Thoracic aorta (tissue), 2 donors: ENCODE measurements at places on chromosomes 2 and 18. TPM values are rescaled to one million over a fixed set of nuclear protein-coding genes. Genes with fewer than 3 reads are reported as not detected.

Gene NT5DC4
- not detected for total RNA-seq

Gene HOXD8
- 11.2 TPM for total RNA-seq

Gene FOXI3
- not detected for total RNA-seq

Gene TDRD15
- 0.14 TPM for total RNA-seq

Gene AMER3
- total RNA-seq = not detected

Gene ONECUT2
- not detected for total RNA-seq

- H3K27me3 ChIP-seq = no peaks in the 10 kb centered on the region
- H3K27ac ChIP-seq = no peak overlapping the region
- H3K4me1 ChIP-seq = peaks cover 60% of the 10 kb centered on the region
- DNase-seq = no peak
- H3K36me3 ChIP-seq = no peaks in the 10 kb centered on the region
Observed at GRCh38 chr2:11748018-11748860, 1.8 kb downstream of the LPIN1 start.

GRCh38 chr2:139763705-139764104, 983.5 kb upstream of the NXPH2 start:
- H3K27me3 ChIP-seq = no peaks in the 10 kb centered on the region
- no peaks in the 10 kb centered on the region for H3K36me3 ChIP-seq

DNA sequence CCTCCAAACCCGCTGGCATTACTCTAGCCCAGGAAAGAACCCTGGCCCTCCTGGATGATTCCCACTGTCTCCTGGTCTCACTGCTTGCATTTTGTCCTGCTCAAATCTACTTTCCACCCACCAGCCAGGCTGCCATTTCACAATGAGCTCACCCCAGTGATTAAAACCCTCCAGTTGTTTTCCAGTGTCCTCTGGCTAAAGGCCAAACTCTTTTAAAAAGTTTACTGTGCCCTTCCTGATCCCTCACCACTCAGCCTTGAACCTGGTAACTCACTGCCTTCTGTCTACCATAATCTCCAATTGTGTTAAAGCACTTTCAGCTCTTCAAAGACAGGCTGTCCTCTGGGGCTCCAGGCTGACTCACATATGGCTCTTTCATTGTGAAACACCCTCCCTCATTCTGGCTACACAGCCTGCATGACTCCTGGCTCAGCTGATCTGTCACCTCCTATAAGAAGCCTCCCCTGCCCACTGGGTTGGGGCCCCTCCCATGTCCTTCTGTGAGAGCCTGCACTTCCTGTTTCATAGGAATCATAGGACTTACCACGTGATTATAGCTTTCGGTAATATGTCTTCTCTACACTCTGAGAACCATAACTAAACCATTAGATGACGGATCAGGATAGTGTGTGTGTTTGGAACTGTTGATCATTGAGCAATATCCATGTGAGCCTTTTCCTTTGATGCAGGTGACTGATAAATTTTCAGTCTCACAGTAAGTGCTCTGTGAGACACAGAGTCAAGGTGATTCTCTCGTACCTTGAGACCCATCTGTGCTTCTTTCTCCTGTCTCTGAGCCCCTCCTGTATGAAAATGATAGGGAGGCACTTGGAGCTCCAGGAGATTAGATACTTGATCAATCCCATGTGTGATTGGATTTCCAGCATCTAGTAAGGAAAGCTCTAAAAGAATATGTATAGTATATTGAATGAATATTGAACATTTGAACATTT, 590.8 kb upstream of the ID2 start:
- no peaks in the 10 kb centered on the region for H3K4me1 ChIP-seq
- peak; percentile 50 for DNase-seq
- no peak overlapping the region for H3K27ac ChIP-seq

GRCh38 chr18:36279001-36279400, 18.5 kb upstream of the FHOD3 start:
- no peaks in the 10 kb centered on the region for H3K4me1 ChIP-seq
- H3K4me3 ChIP-seq = no peak overlapping the region
- H3K36me3 ChIP-seq = no peaks in the 10 kb centered on the region
- H3K27ac ChIP-seq = no peak overlapping the region
- no peak for DNase-seq

DNA sequence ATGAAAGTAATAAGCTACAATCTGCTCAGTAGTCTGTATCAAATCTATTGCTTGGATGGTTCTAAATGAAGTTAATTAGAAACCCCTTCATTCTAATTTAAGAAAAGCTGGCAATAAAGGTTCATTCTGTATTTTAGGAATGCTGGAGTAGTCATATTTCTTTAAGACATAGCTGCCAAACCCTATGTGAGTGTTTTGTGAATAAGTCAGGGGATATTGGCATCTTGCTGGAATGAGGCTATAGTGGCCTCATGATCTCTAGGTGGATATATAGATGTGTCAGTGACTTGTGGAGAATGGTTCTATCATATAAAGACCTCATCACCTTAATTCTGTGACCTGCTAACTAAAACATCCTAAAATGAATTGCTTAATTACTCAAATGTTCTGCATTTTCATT, 196.3 kb downstream of the PDE1A start:
- no peaks in the 10 kb centered on the region for H3K27me3 ChIP-seq
- no peak for DNase-seq
- H3K4me3 ChIP-seq = no peak overlapping the region
- H3K27ac ChIP-seq = no peak overlapping the region
- no peaks in the 10 kb centered on the region for H3K4me1 ChIP-seq
- H3K36me3 ChIP-seq = no peaks in the 10 kb centered on the region

DNA sequence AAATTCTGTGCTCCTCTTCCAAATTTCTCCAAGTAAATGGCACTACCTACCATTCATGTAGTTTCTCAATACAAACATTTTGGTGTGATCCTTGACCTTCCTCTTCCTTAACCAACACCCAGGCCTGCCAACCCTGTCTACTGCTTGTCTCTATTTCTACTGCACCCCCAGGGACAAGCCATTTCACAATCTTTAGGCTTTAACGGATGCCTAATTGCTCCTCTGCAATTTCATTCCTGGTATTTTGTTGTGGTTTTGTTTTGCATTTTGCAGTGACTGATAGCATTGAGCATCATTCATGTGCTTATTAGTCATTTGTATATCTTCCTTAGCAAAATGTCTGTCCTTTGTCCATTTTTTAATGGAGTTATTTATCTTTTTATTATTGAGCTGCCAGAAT, 10.0 kb downstream of the FAP start:
- H3K36me3 ChIP-seq = no peaks in the 10 kb centered on the region
- H3K4me1 ChIP-seq = peaks cover 6% of the 10 kb centered on the region
- DNase-seq = no peak
- no peaks in the 10 kb centered on the region for H3K27me3 ChIP-seq
- no peak overlapping the region for H3K4me3 ChIP-seq

GRCh38 chr18:78073275-78073674, 823.6 kb downstream of the GALR1 start:
- no peaks in the 10 kb centered on the region for H3K27me3 ChIP-seq
- H3K4me1 ChIP-seq = no peaks in the 10 kb centered on the region
- no peak overlapping the region for H3K4me3 ChIP-seq
- H3K27ac ChIP-seq = no peak overlapping the region

GRCh38 chr2:232328032-232328422, 50.5 kb upstream of the ALPP start:
- DNase-seq = no peak
- H3K27me3 ChIP-seq = no peaks in the 10 kb centered on the region
- no peaks in the 10 kb centered on the region for H3K36me3 ChIP-seq

- H3K27ac ChIP-seq = no peak overlapping the region
- H3K4me1 ChIP-seq = peaks cover 68% of the 10 kb centered on the region
- H3K36me3 ChIP-seq = no peaks in the 10 kb centered on the region
Observed at GRCh38 chr2:217431577-217432269, 571.1 kb downstream of the TNS1 start.

DNA sequence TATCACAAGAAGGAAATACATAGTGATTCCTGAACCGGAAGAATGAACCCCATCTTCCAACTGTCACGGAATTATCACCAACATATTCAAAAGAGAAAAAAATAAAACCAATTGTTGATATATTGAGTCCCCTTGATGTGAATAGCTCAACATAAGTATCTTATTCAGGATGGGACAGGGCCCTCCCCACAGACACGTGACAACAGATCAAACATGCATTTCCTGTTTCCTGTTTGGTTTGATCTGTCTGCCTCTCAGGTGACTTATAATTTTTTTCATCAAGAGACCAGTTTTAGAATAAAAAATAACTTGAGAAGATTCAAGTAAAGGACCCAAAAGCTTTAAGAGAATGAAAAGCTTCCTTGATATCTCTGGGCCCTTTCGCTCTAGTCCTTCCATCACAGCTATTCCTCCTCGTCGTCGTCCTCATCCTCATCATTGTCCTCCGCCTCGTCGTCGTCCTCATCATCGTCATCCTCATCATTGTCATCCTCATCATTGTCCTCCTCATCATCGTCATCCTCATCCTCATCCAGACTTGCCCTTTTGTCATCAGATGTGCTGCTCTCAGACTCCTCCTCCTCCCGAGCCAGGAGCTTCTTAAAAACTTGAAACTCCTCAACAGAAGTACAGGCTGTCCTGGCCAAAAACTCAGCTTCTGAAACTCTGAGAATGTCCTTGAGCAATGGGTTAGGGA, 6.3 kb downstream of the MTERF4 start:
- DNase-seq = no peak
- peaks cover 55% of the 10 kb centered on the region for H3K36me3 ChIP-seq
- no peaks in the 10 kb centered on the region for H3K27me3 ChIP-seq
- H3K4me1 ChIP-seq = peaks cover 4% of the 10 kb centered on the region
- no peak overlapping the region for H3K4me3 ChIP-seq
- H3K27ac ChIP-seq = no peak overlapping the region

GRCh38 chr2:109473616-109474318, 140.0 kb downstream of the SEPTIN10 start:
- no peak for DNase-seq
- no peaks in the 10 kb centered on the region for H3K27me3 ChIP-seq
- no peaks in the 10 kb centered on the region for H3K36me3 ChIP-seq
- H3K27ac ChIP-seq = no peak overlapping the region
- H3K4me3 ChIP-seq = no peak overlapping the region
